Right ventricle myocardium superior (tissue), 1 donor: ENCODE measurements at places on chromosomes 1 and 21. TPM values are rescaled to one million over a fixed set of nuclear protein-coding genes. Genes with fewer than 3 reads are reported as not detected.

DNA sequence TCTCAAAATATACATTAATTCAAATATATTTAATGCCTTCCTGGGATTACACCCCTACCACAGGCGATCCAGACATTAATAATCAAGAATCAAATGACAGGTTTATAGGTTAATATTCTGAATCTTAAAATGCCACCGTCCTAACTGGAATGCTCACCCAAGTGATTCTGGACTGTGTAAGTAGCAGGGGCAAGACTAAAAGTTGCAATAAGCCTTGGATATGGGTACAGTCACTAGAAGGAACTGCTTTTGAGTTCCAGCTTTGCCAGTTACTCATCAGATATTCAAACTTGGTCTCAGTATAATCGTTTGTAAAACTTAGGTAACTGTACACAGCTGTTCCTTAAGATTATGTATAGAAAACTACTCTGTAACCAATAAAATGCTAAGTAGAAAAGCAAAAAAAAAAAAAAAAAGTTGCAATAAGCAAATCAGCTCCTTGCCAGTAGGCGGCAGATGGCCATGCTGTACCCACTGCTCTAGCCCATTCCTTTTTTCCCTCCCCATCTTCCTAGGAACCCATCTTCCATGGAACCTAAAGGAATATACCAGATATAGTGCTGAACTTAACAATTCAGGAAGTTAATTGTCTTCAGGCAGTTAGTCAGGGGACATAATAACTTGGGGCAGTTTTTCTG lies 10.5 kb downstream of the RO60 start:
- no peak for DNase-seq

DNA sequence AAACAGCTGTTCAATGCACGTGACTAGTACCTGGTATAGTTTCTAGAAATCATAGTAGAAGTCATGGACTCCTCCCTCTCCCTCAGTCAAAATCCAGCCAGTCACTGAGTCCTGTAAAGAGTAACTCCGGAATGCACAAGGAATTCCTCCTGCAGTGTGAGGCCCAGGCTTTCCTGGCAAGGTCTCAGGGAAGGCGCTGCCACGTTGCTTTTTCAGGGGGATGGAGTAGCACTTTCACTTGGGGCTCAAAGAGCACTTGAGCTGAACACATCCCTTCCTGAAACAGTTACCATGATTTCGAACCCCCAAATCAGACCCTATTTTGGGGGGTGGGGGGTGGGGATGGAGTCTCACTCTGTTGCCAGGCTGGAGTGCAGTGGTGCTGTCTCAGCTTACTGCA lies 26.4 kb upstream of the LRRC8D start:
- no peak for DNase-seq

GRCh38 chr1:162391790-162392563 lies 10.4 kb downstream of the C1orf226 start:
- DNase-seq: no peak

GRCh38 chr1:26768755-26769154 lies 19.0 kb upstream of the PIGV start:
- DNase-seq: no peak

DNA sequence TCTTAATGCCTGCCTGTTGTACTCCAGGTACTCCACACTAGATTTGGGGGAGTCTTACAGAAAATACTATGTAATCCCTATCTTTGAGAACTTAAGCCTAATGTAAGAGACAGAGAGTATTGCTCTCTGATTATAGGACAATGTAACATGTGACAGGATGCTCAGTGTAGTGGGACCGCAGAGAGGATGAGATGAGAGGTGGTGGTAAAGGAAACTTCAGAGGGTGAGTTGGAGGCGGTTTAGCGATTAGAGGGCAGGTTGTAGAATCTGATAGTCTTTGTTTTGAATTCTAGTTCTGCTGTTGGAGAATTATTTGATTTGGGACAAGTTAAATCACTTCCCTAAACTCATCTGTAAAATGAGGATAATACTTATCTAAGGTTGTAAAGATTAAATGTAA lies 5.4 kb downstream of the SOAT1 start:
- DNase-seq: no peak

DNA sequence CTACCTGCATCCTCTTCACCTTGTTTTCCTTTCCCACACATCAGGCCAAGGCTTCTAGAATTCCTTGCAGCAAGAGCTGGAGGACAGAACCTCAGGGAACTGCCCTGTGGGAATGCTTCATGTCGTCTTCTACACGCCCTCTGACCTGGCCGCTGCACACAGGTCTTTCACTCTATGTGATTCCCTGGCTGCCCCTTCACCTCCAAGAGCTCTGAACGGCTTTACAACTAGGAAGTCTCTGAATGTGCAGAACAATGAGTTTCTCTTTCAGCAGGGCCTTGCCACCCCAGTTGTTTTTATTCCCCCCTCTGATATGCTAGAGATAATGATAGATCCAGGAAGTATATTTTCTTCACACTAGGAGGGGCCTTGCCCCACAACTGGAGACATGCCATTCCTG lies 142.6 kb downstream of the CLIC6 start:
- DNase-seq: no peak

- DNase-seq: no peak
Observed at GRCh38 chr1:101993710-101994109, 3.0 kb downstream of the OLFM3 start.

Gene PCAT6
- total RNA-seq: 1.0 TPM

GRCh38 chr1:78387201-78387600 lies 103.6 kb upstream of the PTGFR start:
- DNase-seq: no peak

- no peak for DNase-seq
Observed at GRCh38 chr1:240833075-240833474, 221.1 kb upstream of the GREM2 start.

GRCh38 chr1:110215621-110216515 lies 5.8 kb downstream of the KCNC4 start:
- no peak for DNase-seq

DNA sequence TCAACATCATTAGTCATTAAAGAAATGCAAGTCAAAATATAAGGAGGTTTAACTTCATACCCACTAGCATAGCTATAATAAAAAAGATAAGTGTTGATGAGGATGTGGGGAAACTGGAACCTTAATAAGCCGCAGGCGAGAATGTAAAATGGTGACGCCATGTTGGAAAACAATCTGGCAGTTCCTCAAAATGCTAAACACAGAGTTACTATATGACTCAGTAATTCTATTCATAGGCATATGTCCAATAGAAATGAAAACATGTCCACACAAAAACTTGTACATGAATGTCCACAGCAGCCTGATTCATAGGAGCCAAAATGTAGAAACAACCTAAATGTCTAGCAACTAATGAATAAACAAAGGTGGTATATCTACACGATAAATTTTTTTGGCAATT lies 23.2 kb downstream of the DDX59 start:
- no peak for DNase-seq

DNA sequence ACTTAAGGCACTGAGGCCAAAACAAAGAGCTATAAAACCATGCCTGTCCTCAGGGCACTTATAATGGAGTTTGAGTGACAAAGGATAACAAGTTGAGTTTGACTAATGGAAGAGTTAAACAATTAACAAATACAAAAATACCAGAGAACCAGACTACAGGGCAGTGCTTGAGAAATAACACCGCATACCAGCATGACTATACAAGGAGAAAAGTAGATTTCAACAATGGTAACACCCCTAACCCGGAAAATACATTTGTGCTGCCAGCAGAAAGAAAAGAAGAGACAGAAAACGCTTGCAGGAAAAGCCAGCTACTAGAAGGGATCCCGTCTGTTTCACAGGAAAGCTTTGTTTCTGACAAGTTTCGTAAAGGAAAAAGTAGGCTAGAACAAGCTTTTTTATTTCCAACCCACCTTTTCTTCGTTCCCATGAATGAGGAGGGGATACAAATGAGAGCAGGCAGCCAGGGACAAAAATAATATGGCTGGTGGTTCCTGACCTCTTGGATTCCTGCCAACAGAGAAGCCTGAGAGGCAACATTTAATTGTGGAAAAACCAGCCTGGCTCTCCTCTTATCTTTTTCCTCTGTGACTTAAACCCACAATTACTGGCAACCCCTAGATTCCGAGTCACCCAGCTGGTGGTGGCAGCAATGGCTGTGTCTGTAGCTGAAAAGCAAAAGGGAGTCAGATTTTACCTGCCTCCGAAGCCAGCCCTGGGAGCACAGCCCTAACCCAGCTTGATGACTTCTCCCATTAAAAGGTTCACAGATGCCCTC lies 56.5 kb downstream of the WLS start:
- peak; percentile 44 for DNase-seq

- DNase-seq: no peak
Observed at GRCh38 chr1:75861831-75862230, 65.1 kb downstream of the MSH4 start.

DNA sequence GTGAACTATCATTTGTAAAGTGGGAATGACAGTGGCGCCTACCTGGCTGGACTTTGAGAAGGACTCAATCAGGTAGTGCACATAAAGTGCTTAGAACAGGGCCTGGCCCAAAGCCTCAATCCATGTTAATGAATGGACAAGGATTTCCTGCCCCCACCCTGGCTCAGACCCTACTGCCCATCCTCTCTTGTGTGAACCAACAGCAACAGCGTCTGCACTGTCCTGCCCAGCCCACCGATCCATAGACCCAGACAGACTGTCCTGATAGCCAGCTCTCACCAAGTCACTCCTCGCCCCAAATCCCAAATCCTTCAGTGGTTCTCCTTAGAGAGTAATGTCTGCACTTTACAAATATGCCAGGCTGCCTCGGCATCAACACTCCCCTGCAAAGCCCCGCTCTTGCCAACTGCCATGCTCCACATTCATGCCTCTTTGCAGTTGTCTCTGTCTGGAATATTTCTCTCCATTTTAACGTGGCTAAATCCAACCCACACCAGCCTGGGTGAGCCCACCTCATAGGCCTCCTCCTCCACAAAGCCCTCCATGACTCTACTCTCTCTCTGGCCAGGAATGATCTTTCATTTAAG lies 157.6 kb upstream of the EDN2 start:
- no peak for DNase-seq

Gene CPT2
- 39.3 TPM for total RNA-seq

Gene ZC3H12A
- total RNA-seq: 4.2 TPM

Gene SPRR1A
- not detected for total RNA-seq

Gene TSPAN2
- 12.2 TPM for total RNA-seq

- no peak for DNase-seq
Observed at GRCh38 chr1:49060766-49061165, 284.1 kb upstream of the BEND5 start.

- no peak for DNase-seq
Observed at GRCh38 chr1:2475571-2475970, 518 bp upstream of the PLCH2 start.

Gene MAP3K7CL
- 1.1 TPM for total RNA-seq
